ENCODE measurements at places on chromosomes 4 and X.

DNA sequence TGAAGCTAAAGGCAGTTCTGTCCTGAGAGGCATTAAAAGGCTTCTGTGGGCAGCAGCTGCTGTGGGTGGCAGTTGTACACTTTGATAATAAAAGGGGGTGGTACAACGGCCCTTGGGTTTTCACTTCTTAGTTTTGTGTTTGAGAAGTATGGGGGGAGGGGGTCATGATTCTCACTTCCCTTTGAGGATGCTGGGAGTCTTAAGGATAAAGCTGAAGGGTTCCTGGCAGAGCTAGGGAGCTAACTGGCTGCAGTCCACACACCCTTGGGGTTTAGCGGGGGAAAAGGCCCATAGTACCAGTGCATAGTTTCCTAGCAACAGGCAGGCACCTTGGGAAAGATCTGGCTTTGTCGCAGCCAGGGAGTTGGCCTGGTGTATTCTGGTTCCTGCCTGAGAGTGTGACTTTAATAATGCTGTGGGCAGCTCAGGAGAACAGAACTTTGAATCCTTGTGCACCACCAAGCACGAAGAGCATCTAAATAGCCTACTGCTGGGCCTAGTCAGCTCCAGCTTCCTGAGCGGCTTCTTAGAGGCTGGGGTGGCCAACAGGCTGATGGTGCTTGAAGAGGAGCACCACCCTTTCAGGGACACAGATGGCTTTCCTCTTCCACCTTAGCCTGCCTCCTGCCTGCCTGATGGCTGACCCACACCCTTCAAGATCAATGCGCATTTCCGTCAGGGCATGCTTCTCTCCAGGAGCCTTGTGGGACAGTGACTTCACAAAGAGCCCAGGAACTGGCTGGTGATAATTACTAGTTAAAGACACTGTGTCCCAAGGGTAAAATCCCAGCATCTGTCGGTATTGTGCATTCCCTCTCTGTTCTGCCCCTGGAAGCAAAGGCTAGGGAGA is 12.5 kb downstream of the ZBTB33 start:
- no peak for DNase-seq

- no peak for DNase-seq
Observed at GRCh38 chr4:163556177-163556576, 61.7 kb downstream of the TMA16 start.

DNA sequence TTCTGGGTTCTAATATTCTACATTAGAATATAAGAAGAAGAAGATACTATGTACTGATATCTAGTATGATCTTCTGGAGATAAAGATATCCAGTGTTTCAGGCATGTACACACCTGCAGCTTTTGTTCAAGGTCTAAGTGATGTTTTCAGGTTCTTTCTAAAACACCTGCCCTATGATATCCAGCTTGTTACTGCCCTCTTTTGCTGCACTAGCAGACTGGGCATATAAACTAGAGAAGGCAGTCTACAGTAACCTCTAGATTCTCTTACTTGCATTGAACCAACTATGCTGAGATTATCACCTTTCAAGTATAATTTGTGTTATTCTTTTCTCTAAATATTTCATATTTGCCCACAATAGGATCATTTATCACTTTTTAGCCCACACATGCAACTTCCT is 1.9 kb upstream of the FRYL start:
- no peak for DNase-seq

- DNase-seq = no peak
Observed at GRCh38 chr4:26199596-26199995, 121.2 kb upstream of the RBPJ start.

GRCh38 chr4:172786039-172786792 is 382.4 kb upstream of the GALNT7 start:
- DNase-seq = no peak

DNA sequence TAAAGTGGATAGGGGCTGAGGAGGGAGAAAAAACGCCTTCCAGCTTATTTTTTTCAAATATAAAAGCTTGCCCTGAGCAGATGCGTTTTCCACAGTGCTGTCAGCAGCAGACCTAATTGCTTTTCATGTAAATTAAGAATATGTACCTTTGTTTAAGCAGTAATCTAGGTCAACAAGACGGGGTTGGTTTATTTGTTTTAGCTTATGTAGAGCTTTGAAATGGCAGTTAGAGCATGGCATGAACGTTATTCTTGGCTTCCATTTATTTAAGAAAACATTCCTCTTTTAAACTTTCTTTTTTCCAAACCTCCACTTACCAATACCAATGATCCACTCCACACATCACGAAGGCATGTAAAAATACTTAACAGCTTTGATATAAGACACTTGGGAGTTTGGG is 220.3 kb upstream of the TENM3 start:
- no peak for DNase-seq

- DNase-seq = no peak
Observed at GRCh38 chrX:102833136-102833535, 103.9 kb upstream of the RAB40AL start.

GRCh38 chr4:126603825-126604224 is 1028.9 kb upstream of the INTU start:
- DNase-seq = no peak

- DNase-seq = no peak
Observed at GRCh38 chr4:40316782-40317635, 18.1 kb upstream of the CHRNA9 start.

DNA sequence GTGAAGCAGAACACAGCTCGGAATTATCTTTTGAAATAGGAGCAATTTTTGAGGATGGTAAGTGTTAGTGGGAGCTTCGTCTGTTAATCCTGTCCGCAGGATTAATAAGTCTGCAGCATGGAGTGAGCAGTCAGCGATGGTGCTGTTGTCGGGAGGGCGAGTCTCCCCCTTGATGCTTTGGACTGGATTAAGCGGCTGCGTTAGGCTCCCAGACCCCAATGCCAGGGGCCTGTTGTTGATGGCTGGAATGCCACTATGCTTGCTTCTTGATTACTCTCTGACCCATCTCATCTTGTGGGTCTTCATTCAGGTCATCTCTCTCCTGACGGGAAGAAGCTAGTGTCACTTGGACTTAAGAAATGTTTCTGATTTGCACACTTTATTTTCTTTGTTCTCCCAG is 332.6 kb downstream of the ARHGAP10 start:
- no peak for DNase-seq

DNA sequence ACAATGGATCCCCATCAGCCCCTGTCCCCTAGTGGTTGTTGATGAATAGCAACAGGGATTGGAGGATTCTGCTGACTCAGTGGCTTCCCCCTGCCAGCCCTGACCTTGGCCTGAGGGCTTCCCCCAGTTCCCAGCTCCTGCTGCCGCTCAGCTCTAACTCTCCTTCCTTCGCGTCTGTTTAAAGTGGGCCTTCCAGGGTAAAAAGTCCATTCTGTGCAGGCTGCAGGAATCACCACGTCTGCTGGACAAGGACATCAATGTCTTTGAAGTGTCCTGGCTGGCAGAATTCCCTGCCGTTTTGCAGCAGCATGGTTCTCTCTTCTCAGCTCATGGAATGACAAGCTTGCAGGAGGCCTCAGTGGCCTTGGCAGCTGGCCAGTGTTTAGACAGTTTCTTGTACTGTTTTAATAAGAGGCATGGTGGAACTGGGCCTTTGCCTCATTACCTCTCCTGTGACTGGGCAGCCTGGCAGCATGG is 152.5 kb upstream of the STX18 start:
- no peak for DNase-seq

DNA sequence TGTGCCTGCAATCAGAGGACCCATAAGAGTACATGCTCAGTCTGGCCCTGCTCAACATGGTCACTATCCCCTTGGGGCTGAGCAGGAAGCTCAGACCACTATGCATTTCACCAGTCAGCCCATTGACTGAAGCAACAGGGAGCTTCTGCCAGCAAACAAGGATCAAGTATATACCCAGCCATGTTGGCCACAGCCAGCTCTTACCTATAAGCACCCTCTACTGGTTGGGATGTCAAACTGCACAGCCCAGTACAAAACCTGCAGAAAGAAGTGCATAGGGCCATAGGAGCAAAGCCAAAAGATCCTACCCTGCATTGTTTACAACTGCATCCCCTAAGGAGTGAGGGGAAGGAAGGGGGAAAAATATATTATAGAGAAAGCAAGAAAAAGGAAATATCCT is 214.4 kb upstream of the CPEB2 start:
- no peak for DNase-seq

DNA sequence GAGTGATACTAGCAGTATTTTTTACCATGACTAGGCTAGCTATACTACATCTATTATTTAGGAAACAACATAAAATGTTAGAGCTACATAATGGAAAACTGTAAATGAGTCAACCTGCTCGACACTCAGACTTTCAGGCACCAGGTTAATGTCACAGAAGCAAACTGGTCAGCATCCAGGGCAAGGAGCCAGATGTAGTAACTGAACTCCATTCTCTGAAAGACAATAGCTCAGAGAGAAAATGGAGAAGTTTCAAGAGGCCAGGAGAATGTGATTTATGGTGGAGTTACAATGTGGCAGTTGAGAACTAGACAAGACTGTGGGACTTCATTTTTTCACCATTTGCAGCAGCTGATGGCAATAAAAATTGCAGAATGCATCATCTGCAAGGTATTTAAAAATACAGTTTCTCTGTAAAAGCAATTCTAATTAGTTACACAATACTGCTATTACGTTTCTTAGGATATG is 342.7 kb upstream of the PABPC4L start:
- DNase-seq = no peak

DNA sequence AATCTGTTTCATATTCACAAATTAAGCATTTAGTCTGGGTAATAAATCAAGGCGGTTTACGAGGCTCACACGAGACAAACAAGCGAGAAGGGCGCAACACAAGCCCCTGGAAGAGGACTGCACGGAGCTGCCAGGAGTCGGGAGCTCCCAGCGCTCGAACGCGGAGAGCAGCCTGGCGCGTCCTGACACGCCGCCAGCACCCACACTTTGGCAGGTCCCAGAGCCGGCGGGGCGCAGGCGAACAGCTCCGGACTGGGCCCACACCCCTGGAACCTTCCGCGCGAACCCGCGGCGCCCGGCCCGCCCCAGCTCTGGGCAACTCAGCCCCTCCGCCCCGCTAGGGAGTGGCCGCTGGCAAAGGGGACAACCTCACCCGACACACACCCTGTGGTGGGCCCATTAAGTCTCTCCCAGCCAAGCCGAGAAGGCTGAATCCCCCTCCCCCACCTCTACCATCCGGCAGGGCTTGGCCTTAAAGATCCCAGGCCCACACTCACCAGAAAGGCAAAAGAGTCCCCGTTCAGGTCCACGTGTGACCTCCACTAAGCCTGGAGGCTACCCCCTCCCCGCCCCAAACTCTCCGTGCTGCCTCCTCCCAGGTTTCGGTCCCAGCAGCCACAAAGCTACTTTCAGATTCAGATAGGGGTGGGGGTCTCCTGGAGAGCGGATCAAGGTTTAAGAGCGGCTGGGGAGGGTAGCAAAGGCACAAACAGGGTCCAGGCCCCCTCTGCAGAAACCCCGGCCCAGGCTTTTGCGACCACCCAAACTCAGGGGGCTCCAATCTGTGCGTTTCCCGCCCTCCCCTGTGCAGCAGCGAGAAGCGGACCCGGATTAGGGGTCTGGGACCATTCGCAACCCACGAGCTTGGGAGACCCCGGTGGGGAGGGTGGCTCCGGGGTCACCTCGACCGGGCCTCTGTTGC is 47.5 kb upstream of the BCOR start:
- no peak for DNase-seq

- no peak for DNase-seq
Observed at GRCh38 chr4:113586072-113586471, 175.5 kb downstream of the CAMK2D start.

GRCh38 chrX:41445781-41446358 is 1.3 kb upstream of the NYX start:
- DNase-seq = no peak

DNA sequence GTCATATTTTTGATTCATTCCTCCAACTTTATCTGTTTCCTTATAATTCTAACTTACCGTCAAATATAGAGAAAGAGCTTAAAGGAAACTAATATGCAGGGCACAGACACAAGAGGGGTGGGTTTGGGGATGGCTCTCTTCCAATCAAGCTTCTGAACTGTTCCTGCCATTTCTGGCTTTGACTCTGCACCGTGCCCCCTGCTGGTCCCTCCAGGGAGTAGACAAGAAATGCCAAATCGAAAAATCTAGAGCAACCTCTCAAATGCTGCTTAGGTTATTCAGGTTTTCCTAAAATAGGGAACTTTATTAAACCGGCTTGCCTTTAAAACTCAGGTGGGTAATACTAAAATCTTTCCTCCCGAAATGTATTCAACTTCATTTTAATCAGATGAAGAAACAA is 39.8 kb upstream of the VCX3A start:
- DNase-seq = no peak

DNA sequence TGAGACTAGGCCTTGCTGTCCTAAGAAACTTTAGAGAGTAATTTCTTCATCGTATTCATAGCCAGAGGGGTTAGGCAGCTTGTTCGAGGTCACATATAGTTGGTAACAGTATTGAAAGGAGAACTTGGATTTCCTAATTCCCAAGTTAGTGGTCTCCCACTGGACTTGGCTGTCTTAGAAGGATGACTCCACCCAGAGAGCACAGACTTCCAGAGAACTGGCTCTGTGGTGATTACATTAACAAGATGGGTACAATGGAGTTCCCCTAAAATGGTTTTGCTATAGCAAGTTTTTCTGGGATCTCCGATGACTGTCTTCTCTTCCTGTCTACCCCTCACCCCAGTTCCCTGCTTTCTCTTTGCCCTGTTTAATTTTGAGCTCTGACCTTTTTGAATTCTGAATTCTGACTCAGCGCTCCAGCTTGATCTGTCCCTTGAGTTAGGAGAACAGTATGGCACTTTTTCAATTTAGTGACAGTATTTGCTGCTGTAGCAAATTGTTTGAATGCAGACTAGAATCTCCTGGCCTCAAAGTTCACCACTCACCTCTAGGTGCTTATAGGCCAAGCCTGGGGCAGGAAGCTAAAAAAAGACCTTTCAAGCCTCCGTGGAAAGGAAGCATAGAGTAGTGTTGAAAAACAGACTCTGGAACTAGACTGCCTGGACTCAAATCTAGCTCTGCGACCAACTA is 6.9 kb downstream of the MSN start:
- no peak for DNase-seq

GRCh38 chr4:27020603-27021002 is 160.0 kb downstream of the STIM2 start:
- DNase-seq = no peak

- DNase-seq = no peak
Observed at GRCh38 chr4:147828331-147828905, 96.5 kb downstream of the ARHGAP10 start.

DNA sequence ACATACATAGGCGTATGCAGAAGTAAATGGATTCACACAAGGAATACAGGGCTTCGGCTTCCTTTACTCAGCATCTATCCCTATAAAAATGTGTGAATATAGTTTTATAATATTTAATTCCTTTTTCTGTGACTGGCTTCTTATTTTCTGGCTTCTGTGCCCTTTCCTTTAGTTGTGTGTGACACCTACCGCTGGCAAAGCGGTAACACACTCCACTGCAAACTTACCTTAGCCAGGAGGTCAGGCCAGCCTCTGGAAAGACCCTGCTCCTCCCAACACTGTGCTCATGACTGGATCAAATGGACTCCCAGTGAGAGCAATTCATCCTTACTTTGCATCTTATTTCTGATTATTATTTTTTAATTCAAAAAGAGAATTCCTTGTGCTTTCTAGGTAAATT is 244.2 kb downstream of the ANK2 start:
- no peak for DNase-seq

All from stimulated activated CD4-positive, alpha-beta T cell treated with anti-CD3 and anti-CD28 coated beads, Interleukin-1b, Interleukin-23, amount 100 ng/mL, for 1 hour (primary cell).